ENCODE measurements at places on chromosomes 6 and 20.
A peak's percentile ranks its signal among the peaks of the same experiment; 100 is the strongest.

- no peak for DNase-seq
Observed at GRCh38 chr20:62367633-62368391, 700 bp upstream of the LAMA5 start.

DNA sequence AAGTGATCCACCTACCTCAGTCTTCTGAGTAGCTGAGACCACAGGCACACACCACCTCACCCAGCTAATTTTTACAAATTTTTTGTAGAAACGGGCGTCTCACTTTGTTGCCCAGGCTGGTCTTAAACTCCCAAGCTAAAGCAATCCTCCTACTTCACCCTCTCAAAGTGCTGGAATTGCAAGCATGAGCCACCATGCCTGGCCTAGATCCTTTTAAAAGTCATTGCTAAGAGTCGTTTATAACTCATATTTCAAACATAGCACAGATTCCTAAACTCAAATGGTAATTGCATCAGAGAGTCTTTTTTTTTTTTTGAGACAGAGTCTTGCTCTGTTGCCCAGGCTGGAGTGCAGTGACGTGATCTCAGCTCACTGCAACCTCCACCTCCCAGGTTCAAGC, 7.7 kb upstream of the SAMHD1 start:
- DNase-seq: no peak

DNA sequence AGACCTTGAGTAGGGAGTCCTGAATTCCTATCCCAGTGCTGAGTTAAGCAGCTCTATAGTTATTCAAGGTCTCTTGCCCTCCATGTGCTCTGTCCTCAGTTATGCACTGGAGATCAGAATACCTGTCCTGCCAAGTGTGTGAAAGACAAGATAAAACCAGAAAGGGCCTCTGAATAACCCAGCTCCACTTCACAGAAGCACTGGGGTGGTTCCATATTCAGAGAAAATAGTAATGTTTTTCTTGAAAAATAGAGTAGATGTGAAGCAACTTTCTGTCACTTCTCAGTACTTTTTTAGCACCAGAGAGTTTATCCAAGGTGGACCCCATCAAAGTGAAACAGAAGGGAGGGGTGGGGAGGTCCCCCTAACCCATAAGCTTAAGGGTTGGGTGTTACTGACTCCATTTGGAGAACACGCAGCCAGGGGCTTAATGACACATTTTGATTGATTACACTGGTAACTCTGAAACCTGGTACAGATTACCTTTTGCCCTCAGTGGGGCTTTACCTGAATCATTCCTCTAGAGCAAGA, 509.8 kb upstream of the JARID2 start:
- no peak for DNase-seq

DNA sequence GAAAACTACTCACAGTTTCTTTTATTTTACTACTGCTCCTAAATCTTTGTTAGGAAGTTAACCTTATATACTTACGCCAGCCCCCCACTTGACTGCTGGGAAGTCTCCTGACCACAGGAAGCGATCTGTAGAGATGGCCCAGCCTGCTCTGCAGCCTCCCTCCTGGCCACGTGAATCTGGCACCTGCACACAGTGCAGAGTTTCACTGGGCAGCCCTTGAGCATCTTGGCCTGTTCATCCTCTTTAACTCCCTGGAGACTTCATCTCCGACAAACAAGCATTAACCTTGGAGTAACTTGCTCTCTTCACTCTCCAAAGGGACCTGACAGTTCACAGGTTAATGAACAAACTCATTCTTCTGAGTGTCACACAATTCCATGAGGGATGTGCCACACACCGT, 294.1 kb downstream of the BTBD9 start:
- no peak for DNase-seq

DNA sequence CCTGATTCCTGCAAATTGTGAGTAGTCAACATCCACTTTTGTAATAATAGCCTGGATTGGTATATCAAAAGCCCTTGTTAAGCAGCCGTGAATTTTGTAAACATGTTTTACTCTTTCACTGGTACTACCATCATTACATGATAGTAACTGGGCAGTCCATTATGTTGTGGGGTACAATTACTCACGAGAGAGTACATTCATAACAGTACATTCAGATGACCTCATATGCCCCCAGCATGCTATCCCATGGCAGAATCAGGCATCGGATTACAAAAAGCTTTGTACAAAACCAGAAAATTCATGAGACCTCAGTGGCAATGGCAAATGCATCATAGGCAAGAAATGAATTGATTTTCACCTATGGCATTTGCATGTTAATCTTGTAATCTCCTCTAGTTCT, 166.2 kb downstream of the EPM2A start:
- DNase-seq: no peak

DNA sequence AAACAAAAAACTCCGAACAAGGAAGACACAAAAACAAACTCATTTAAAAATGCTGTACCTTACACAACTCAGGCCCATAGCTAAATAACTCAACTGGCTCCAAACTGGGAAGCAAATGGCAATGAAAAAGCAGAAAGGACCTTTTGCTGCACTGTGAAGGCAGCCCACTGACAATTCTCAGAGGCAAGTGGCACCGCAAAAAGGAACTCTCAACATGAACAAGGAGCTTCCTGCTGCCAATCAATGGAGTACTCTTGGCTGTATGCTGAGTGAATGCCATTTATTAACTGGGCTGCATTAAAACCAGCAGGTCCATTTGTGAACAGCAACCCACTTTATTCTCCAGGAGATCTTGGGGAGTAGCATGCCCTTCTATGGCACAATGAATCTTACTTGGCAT, 209.9 kb downstream of the PTPRK start:
- DNase-seq: no peak

GRCh38 chr6:170063851-170064602, 226.9 kb downstream of the DLL1 start:
- DNase-seq: no peak

- DNase-seq: no peak
Observed at GRCh38 chr6:93047033-93047432, 372.3 kb downstream of the EPHA7 start.

DNA sequence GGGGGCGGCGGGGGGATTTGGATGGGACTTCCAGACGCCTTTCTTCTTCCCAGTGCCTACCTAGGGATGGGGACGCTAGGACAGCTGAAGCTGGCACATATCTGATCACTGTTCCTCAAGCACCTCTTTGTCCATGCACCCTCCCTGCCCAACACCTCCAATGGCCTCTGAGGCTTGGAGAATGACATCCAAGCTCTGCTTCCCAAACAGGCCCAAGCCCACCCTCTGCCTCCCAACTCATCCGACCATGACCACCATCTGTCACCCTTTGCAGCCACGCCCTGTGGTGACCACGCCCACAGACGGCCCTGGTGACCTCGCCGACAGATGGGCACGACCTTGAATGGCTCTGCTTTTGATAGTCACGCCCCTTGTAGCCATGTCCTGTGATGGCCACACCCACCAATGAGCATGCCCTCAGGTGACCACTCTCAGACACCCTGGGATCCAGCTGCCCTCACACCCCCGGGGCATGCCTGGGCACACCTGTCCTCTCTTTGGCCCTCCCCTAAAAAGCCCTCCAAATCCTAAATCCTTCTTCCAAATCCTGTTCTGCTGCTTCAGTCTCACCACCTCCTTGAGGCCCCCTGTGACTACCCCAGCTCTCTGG, 51.0 kb downstream of the SSR1 start:
- DNase-seq: peak; percentile 44

GRCh38 chr6:132298344-132298949, 102.8 kb downstream of the MOXD1 start:
- peak; percentile 43 for DNase-seq

DNA sequence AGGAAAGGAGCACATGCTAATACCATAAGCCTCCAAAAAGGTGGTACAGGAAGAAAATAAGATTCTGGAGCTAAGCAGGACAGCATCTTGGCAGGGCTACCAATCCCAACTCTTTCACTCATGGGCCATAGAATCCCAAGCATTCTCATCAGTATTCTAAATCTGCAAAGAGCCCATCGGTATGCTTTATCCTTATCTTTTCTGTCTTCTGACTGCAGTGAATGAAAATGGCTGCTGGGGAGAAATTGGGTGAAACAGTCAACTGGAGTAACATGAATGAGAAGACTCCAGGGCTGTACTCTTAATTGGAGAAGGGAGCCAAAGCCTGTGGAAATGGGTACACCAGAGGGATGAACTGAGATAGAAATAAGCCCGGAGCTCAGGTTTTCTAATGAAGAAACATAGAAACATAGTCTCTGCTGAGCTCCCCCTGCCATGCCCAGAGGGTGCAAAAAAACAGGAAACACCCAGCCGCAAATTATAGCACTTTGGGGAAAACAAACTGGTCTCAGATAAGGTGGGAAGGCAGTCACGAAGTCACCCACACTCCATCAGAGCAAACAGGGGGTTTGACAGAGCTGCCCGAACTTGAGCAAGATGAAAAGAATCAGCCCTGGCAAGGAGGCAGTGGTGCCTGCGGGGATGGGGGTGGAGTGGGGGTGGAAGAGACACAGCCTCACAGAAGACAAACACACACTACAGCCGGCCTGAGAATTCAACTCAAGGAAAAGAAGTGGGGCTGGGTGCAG, 35.4 kb upstream of the E2F3 start:
- peak; percentile 39 for DNase-seq

GRCh38 chr20:62917720-62918119, 8.6 kb downstream of the DIDO1 start:
- DNase-seq: no peak

GRCh38 chr6:55892749-55893357, 17.5 kb upstream of the BMP5 start:
- DNase-seq: no peak

- DNase-seq: no peak
Observed at GRCh38 chr6:125904871-125905270, 51.7 kb upstream of the HINT3 start.
